ENCODE measurements at places on chromosomes 4 and X.

GRCh38 chr4:150625033-150625432, 43.1 kb downstream of the MAB21L2 start:
- no peak for DNase-seq

- DNase-seq, result no peak
These were observed 244.3 kb downstream of the ARHGAP10 start for GRCh38 chr4:147975933-147976928.

- no peak for DNase-seq
These were observed 31.3 kb downstream of the DRD5 start for GRCh38 chr4:9812501-9813340.

DNA sequence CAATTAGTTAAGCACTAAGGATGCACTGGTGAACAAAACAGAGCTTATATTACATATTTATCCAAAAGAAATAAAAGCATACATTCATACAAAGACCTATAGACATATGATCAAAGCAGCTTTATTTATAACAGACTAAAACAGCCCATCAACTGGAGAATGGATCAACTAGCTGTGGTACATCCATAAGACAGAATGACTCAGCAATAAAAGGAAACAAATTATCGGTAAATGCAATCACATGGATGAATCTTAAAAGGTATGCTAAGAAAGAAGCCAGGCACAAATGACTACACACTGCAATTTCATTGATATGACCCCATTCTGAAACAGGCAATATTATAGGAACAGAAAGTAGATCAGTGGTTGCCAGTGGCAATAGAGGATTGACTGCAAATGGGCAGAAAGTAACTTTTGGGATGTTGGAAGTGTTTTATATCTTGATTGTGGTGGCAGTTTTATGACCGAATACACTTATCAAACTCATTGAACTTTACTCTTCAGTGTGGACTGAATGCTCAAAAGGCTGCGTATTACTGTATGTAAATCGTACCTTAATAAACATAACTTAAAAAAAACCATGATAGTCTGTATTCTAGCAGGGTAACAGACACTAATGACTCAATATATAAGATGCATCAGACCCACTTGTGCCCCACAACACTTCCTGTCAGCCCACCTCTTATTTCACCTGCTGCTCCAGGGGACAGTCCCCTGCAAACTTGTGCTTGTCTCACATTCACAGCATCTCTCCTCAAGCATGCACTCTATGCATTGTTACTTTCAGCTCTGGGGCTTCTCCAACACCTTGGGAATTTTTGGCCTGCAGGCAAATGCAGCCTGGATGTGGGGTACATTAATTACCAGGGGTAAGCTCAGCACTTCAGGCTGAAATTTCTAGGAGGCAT, 59.1 kb downstream of the MID1IP1 start:
- no peak for DNase-seq

GRCh38 chr4:7841894-7842293, 97.8 kb downstream of the AFAP1 start:
- DNase-seq, result no peak

- DNase-seq, result peak; percentile 48
These were observed 811 bp downstream of the ANKRD50 start for GRCh38 chr4:124711471-124712371.

DNA sequence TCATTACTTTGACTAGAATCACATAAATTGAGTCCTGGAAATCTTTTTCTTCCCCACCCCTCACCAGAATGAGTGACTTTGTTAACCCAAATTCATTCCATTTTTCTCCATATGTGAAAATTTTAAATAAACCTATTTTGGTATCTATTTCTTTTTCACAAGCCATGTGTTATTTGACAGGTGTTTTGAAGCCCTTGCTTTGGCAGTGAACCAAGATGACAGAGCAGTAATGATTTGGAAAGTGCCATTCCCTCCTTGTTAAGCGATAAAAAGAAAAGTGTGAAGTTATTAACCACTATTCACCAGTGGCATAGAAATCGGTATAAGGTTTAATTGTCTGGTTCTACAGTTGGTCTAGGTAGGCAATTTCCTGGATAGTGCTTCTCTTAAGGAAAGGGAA, 66.1 kb downstream of the POLA1 start:
- DNase-seq, result no peak

DNA sequence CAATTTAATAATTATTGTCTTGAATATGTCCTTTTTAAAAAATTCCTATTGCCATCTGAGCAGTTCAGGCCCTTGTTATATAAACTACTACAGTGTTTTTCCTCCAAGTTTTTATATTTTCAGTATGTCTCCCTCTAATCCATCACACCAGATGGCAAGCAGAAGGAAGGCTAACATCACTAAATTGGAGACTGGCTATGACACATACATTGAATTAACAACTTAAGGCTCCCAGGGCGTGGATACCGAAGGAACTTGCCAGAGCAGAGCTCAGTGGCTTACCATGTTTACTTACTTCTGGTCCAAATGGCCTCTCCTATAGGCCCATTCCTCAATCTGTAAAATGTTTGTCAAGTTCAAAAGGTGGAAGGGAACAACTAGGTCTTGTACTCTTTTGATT, 13.0 kb downstream of the MAGEB1 start:
- DNase-seq, result no peak

- DNase-seq, result no peak
These were observed 842.1 kb upstream of the HTR2C start for GRCh38 chrX:113741744-113742143.

DNA sequence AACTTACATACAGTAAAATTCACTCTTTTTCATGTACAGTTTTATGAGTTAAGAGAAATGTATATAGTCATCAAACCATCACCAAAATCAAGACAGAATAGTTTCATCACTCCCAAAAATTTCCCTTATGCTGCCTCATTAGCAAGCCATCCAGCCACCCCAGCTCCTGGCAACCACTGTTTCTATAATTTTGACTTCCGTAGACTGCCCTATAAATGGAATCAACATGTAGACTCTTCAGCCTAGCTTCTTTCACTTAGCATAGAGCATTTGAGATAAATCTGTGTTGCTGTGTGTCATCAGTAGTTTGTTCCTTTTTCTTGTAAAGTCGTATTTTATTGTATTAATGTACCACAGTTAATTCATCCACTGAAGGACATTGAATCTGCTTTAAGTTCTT, 23.2 kb downstream of the HDX start:
- DNase-seq, result no peak

DNA sequence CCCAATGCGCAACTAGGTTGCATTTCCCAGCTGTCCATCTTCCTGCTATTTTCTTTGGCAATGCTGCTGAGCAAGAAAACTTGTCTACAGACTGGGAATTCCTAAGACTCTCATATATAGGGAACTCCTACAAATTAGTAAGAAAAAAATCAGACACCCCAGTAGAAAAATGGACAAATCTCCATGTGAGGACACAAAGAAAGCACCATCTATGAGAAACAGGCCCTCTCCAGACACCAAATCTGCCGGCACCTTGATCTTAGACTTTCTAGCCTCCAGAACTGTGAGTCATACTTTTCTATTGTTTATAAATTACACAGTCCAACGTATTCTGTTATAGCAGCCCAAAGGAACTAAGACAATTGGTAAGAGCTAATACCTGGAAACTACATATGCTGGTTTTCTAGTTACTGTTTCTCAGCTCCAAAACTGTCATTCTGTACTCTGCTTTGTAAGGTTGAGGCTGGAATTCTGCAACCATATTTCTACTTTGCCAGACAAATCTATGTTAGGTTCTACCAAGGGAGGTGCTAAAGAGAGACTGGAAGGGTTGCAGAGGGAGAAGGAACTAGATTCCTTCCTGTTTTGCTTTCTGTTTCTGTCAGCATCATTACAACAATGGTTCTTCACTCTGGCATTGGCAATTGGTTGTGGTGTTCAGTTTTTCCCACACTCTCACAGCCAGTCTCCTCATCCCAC, 35.7 kb upstream of the FAM241A start:
- no peak for DNase-seq

DNA sequence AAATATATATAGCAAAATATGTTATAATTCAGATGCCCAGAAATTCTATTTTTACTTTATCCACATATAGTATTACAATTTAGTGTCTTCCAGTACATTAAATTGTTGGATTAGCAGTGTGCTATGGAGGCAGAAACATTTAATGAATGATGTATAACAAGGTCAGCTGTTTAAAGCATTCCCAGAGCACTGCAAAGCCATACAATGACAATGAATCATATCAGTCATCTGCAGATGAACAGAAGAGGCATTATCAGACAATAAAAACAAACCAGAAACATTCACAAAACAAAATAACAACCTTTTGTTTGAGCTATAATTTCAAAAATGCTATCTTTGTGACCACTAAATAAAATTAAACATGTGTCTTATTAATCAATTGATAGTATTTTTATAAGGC, 524.2 kb downstream of the FAT4 start:
- DNase-seq, result no peak

DNA sequence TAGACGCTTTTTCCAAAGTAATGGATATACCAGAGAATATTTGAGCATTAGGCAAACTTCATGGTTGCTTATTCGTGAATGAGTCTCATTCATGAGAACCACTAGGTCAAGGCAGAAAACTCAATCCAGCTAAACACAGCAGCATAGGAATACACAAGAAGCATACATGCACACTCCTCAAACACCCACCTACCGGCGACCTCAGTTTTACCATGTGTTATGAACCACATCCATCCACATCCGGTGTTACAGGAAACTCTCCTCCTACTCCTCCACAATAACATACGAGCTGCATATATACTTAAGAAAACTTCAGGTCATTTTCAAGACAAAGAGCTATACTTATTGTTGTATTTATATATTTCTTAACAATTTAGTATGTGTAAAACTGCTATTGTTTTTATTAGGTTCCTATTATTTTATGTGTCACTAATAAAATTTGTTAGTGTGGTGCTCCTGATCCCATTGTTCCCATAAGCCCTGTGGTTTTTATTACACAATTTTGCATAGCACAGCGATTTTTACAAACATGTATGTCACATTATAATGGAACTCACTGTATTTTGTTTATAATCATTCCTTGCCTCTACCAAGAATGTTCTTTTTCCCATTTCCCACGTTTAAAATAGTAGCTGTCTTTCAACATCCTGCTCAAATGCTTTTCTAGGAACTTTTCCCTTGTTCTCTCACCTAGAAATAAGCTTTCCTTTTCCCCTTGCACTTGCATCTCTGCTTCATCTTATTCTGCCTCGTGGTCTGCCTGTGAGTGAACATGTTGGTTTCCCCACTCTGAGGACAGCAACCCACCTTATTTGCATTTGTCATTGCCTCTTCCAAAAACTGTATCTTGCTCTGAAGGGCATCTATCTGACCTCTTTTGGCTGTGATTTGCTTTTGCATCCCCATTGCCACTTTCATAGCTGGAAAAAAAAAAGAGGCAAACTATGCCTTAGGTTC, 48.3 kb downstream of the STBD1 start:
- DNase-seq, result no peak

- no peak for DNase-seq
These were observed 34.0 kb downstream of the SLC9A6 start for GRCh38 chrX:136019226-136019625.

- no peak for DNase-seq
These were observed 147.4 kb upstream of the RPS6KA3 start for GRCh38 chrX:20414066-20414465.

DNA sequence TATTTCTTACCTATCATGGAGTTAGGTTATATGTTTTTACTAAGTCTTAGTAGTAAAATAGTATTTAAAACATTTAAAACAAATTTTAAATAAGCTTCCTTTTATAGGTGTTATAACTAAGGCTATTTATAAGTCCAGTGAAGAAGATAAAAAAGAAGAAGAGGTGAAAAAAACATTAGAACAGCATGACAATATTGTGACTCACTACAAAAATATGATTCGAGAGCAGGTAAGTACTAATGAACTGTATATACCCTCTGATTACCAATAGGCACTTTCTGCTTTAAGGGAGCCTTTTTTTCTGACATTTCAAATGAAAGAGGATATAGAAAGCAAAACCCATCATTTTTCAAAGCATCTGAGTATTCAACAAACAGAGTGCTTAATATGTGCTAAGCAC, 76.6 kb downstream of the USO1 start:
- DNase-seq, result no peak

DNA sequence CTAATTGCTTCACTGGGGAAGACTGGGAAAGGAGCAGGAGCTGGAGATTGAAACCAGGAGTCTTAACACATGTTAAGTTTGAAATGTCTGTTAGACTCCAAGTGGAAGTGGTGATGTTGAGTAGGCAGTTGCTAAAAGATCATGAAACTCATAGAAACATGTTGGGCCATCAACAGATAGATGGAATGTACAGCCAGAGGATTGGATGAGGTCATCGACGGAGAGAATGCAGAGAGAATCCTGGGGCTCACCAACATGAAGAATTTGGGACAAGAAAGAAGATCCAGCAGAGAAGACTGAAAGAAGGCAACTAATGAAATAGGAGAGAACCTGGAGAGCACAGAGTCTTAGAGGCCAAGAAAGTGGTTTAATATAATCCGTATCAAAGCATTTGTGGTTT, 19.4 kb upstream of the TSPAN5 start:
- no peak for DNase-seq

GRCh38 chrX:153818571-153819383, 11.6 kb downstream of the PDZD4 start:
- DNase-seq, result peak; percentile 46

GRCh38 chr4:146183209-146183608, 7.7 kb downstream of the LSM6 start:
- no peak for DNase-seq

DNA sequence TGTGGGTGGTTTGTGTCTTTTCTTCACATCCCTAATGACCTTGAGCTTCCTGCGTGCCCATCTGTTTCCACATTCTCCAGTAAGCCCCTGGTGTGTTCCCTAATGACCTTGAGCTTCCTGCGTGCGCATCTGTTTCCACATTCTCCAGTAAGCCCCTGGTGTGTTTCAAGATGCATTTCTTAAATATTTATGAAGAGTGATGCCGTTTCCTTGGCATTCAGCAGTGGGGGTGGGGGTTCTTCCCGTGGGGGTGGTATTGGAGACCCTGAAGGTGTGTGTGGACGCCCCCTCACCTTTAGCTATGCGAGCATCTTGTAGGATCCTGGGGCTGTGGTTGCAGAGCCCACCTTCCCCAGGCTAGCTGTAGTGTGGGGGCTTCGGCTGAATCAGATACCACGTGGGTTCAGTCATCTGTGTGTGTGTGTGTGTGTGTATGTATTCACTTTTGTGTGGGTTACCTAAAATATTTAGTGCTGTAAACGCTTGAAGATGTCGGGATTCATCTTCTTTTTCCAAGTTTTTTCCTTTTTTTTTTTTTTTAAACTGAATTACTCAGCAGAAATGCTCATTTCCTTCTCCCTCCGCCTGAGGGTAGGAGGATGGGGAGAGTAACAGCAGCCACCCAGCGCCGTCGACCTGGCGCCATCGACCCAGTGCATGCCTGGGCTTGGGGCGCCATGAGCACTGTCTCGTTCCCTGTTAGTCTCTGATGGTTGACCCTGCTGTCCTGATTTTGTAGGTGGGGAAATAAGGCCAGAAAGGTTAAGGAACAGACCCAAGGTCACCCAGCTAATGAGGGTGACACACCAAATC, 9.9 kb downstream of the NSG1 start:
- no peak for DNase-seq

- DNase-seq, result no peak
These were observed 467.4 kb downstream of the BCOR start for GRCh38 chrX:39630344-39630743.
